Cortex of kidney (tissue), 1 donor: ENCODE measurements at places on chromosomes 11 and 22.

DNA sequence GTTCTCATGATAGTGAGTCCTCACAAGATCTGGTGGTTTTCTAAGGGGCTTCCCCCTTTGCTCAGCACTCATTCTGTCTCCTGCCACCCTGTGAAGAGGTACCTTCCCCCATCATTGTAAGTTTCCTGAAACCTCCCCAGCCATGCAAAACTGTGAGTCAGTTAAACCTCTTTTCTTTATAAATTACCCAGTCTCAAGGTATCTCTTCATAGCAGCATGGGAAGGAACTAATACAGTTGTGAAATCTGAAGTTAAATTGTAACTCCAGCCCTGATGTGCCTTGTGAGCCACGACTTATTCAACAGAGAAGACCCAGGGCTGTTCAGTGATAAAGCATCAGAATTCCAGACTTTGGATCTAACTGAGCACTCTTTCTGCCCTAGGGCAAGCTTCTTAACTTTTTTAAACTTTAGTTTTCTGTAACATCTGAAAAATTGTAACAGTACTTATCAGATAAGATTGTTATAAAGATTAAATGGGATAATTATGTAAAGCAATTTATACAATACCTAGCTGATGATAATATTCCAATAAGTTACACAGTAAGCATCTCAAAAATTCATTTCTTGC is 220.0 kb downstream of the TRPC6 start:
- no peak for DNase-seq

DNA sequence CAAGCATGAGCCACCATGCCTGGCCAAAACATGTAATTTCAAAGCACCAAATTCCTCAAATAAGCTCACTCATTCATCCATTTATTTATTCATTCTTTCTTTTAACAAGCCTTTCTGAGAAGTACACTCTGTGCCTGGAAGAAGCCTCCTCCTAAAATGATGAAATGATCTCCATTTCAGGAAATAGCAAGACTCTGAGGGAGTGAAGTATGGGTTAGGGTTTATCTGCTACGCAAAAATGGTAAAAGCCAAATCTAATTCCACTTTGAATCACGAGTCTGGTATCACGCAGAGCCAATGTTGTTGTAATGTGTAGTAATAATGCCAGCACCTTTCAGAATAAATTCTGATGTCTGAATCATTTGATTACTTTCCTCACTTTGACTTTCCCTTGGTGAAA is 1041.8 kb downstream of the LRRC4C start:
- no peak for DNase-seq

DNA sequence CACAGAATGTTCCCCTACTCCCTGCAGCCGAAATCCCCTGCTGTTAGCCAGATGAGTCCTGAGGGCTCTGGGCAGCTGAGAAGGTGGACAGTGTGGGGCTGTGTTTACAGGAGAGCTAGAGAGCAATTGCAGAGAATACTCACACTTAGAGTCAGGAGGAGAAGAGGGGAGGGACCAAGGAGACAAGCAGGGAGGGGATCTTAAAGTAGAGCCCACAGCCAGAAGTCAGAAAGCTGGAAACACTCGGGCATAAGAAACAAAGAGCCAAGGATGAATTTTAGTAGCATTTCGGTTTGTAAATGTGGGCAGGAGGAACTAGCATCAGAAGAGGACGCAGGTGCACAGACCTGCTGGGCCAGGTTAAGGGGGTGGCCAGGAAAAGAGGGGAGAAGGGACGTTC is 1435.9 kb downstream of the BRD1 start:
- DNase-seq, result no peak

DNA sequence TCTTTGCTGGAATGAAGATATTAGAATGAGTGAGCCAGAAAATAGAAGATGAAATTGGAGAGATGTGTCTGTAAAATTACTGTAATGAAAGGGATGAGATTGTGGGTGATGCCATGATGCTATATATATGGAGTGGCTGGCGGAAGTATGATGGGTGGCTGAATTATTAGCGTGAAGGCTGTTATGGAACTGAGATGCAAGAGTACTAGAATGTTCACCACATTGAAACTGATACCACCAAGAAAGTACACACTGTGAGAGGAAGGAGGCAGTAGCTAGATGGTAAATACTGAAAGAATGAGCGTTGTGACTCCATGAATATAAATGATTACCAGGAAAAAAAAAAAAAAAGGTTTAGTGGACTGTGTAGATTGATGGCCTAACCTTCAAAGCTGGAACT is 411.9 kb downstream of the CNTN5 start:
- no peak for DNase-seq

GRCh38 chr22:45262195-45262930 is 21.7 kb upstream of the KIAA0930 start:
- DNase-seq, result no peak

DNA sequence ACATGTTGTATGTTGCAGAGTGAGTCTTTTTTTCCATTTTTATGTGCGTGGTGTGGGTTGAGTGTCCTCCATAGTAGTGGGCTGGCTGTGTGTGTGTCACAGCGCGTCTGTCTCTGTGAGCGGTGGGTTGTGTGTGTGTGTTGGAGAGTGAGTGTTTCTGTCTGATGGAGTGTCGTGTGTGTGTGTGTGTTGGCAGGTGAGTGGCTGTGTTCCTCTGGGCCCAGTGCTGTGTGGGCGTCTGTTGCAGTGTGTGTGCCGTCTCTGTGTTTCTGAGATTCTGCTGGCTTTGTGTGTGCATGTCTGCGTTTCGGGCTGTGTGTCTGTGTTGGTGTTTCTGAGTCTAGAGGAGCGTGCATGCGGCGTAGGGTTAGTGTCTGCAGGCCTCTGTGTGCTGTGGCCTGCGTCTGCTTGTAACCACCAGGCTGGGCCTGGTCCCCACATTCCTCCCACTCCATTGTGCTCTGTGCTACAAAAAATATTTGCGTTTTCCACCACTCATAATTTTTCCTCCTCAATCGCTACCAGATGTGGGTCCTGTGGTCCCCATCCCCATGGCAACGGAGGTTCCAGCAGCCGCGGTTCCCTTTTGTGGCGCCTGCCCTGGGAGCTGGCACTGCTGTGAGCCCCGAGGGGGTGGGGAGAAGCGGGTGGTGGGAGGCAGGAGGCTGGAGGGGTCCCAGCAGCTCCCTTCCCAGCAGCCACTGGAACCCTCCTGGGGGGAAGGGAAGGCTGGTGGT is 15.2 kb downstream of the SCARF2 start:
- DNase-seq, result no peak

DNA sequence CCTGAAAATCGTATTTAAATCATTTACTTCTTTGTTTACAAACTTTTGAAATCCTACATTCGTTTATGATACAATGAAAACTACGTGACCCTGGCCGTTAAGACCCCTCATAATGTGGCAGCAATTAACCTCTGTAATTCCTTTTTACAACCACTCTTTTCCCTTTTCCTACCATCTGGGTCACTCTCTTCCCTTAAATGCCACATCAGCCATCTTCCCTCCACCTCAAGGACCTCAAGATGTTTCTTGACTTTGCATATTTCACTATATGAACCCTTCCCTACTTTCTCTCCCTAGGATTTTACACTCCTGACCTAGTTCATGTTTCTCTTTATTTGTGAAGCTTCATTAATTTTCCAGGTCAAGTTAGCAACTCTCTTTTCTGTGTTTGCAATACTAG is 26.8 kb downstream of the OR2AG2 start:
- no peak for DNase-seq

- no peak for DNase-seq
These were observed 32.0 kb downstream of the EXPH5 start for GRCh38 chr11:108561535-108561991.

GRCh38 chr22:28051787-28052356 is 132.8 kb upstream of the PITPNB start:
- no peak for DNase-seq

GRCh38 chr11:12386745-12387144 is 9.4 kb downstream of the PARVA start:
- no peak for DNase-seq

- no peak for DNase-seq
These were observed 183.0 kb downstream of the LUZP2 start for GRCh38 chr11:24679821-24680351.

DNA sequence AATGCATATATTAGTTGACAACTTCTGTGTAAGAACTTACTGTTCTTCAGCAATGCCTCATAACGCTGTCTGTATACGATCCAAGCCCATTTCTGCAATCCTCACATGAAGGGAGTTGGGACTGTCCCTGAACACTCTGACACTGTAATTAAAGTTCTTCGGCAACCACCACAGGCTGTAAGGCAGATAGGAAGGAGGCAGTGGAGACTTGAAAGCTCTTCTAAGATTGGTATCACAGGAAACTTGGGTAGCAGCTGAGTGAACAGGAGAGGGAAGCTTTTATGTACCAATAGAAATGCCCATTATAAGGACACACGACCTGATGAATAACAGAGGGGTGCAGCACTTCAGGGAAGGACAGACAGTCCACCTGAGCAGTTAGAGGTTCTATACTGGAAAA is 12.0 kb upstream of the GAB2 start:
- no peak for DNase-seq

GRCh38 chr22:45196926-45197605 is 33.3 kb downstream of the NUP50 start:
- no peak for DNase-seq

GRCh38 chr11:94895451-94895850 is 77.9 kb downstream of the CWC15 start:
- DNase-seq, result no peak

GRCh38 chr22:26333088-26333800 is 95.8 kb upstream of the ASPHD2 start:
- no peak for DNase-seq

GRCh38 chr11:118634431-118635236 is 27.2 kb downstream of the PHLDB1 start:
- no peak for DNase-seq

- DNase-seq, result no peak
These were observed 80.6 kb downstream of the WNT7B start for GRCh38 chr22:45896153-45896951.

GRCh38 chr22:46240073-46240472 is 10.0 kb downstream of the CDPF1 start:
- no peak for DNase-seq

GRCh38 chr11:73203322-73203721 is 14.8 kb upstream of the P2RY2 start:
- no peak for DNase-seq

DNA sequence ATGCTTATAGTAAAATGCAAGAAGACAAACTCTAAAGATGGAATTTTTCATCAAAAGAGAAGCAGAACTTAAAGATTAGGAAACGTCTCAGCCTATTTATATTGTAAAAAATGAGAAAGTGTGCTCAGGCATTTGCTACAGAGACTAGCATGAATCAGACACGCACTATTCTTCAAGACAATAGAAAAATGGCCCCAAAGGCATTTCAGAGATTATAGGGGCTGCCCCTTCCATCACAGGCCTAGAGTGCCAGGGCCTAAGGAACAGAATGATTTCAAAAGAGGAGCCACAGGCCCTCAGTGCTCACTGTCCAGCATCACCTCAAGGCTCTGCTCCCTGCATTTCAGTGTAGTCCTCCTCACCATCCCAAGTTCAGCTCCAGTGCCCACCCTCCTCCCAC is 27.5 kb downstream of the TNKS1BP1 start:
- DNase-seq, result no peak

DNA sequence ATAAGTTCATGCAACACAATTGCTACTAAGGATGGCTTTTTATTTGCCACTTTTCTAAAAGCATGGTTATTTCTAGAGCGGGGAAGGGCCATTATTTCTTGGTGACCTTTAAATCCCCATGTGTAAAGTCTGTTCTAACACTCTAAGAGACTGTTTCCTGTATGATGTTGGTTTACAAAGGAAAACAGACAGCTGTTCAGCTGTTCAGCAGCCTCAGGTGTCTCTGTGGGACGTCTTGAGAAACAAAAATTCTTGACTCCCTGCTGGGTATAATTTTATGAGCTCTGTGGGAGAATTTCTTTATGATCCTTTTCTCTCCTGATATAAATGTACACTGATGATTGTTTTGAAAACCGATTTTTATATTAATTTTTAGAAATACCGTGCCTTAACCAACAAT is 13.9 kb downstream of the MUC15 start:
- no peak for DNase-seq

- no peak for DNase-seq
These were observed 128.2 kb downstream of the SNX19 start for GRCh38 chr11:130787973-130788570.

DNA sequence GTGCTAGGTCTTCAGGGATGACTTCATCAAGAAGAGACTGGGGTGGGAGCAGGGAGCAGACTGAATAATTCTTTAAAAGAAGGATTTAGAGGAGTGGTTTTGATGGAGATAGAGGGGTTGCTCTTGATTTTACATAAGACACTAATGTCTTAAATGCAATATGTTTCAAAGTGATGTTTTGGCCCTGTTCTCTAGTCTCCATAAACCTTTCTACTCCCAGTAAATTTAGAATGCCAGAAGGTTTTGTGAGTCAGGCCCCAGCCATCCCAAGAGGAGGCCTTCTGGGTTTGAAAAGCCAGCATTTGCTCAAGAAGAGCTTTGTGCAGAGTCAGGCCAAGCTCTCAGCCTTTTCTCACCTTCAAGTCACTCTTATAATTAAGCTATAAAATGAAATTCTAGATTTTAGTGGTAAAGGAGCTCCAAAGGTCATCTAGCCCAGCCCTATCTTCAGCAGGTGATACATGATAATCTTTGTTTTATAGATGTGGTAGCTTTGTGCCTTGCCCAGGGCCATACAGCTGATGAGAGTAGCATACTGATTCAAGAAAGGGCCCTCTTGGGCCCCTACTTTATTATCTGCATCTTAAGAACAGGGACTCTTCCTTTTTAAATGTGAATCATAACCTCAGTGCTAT is 122.8 kb upstream of the MTNR1B start:
- no peak for DNase-seq

DNA sequence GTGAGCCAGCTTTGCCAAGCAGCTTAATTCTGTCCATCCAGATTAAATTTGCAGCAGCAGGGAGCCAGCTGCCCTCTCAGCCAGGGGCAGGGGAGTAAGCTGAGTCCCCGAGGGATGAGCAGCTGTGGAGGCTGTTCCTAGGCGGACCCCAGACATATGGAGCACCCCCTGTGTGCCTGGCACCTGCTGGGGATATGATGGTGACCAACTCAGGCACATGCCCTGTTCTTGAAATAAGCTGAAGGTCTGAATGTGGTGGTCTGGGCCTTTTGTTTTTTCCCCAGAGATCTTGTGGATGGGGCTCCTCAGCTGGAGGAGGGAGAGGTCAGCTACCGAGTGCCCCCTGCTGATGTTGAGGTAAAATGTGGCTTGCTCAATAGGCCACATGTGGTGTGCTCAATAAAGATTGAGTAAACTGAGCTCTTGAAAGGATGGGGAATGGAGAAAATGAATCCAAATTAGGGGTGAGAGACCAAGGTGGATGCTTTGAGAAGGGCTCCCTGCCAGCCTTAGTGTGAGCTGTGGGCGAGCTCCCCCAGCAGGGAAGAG is 103.3 kb upstream of the NNMT start:
- DNase-seq, result no peak

- no peak for DNase-seq
These were observed 25.5 kb downstream of the TOM1 start for GRCh38 chr22:35325209-35325608.

DNA sequence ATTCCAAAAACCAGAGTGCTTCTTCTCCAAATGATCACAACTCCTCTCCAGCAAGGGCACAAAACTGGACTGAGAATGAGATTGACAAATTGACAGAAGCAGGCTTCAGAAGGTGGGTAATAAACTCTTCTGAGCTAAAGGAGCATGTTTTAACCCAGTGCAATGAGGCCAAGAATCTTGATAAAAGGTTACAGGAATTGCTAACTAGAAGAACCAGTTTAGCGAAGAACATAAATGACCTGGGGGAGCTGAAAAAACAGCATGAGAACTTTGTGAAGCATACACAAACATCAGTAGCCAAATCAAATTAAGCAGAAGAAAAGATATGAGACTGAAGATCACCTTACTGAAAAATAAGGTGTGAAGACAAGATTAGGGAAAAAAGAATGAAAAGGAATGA is 15.5 kb downstream of the OR52M1 start:
- DNase-seq, result no peak

GRCh38 chr11:21396342-21397008 is 727.1 kb downstream of the NELL1 start:
- no peak for DNase-seq
